ENCODE measurements at places on chromosomes 5 and 9.
A peak's percentile ranks its signal among the peaks of the same experiment; 100 is the strongest.

GRCh38 chr5:145210020-145210419, 625.1 kb downstream of the PRELID2 start:
- DNase-seq = no peak

- DNase-seq = no peak
These were observed 88.8 kb upstream of the PAM start for GRCh38 chr5:102666164-102666946.

GRCh38 chr9:124038790-124039633, 27.4 kb downstream of the LHX2 start:
- no peak for DNase-seq

DNA sequence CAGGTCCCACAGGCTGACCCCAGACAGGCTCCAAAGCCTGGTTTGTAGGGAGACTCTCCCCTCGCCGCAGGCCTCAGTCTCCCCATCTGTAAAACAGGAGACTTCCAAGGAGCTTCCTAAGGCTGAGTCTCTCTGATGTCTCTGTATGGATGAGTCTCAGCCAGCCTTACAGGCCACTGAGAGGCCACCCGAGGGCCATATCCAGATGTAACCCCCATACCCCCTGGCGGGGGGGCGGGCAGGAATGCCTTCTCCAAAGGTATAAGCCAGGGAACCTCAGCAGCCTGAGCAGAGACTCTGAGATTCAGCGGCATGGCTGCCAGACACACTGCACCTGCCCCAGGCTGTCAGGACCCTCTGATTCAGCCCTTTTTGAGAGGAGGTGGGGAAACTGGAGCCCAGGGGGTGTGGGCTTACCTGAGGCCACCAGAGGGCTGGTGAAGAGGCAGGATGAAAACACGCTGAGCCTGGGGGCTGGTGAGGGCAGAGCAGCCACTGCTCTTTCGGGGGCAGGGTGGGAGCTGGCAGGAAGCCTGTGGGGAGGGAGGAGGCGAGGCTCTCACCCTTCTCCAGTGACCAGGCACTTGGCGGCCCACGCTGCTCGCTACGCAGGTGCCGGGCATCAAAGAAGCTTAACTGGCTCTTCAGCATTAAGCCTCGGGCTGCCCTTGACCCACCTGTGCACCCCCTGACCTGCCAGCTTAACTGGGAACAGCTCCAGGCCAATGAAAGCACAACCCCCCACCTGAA, 5.5 kb upstream of the SUSD3 start:
- DNase-seq = no peak

DNA sequence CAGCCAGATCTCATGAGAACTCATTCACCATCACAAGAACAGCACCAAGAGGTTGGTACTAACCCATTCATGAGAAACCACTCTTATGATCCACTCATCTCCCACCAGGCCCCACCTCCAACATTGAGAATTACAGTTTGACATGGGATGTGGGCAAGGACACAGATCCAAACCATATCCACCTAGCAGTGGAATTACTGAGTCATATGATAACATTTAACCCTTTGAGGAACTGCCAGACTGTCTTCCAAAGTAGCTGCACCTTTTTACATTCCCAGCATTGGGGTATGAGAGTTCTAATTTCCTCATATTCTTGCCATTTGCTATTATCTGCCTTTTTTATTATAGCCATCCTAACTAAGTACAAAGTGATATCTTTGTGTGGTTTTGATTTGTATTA, 51.9 kb downstream of the CTNNA1 start:
- no peak for DNase-seq

GRCh38 chr5:181261320-181262049, 542 bp upstream of the TRIM52 start:
- DNase-seq = peak; percentile 75

- DNase-seq = peak; percentile 1
These were observed 120.8 kb upstream of the ZNF608 start for GRCh38 chr5:124867137-124867704.

DNA sequence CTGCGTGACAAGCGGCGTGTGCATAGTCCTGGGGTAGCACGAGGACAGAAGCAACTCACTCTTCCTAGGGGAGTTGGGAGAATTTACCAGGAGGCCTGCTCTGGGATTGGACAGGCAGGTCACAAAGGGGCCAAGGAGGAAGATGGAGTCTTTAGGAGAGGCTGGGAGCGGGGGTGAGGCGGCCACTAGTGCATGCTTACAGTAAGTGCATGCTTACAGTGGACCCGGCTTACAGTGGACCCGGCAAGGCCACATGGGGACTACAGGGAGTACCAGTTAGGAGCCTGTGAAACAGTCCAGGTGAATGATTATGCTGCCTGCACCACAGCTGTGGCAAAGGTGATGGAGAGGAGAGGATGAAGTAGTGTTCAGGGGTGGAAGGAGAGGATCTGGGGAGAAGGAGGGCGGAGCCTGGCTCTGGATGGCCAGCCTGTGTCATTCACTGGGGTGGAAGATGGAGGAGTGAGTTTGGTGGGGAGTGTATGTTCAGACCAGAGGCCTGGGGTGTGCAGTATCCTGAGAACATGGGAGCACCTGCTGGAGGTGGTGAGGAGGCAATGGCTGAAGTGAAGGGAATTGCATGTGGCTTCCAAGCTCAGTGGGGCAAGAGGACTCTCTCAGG, 78.7 kb downstream of the CRB2 start:
- no peak for DNase-seq

DNA sequence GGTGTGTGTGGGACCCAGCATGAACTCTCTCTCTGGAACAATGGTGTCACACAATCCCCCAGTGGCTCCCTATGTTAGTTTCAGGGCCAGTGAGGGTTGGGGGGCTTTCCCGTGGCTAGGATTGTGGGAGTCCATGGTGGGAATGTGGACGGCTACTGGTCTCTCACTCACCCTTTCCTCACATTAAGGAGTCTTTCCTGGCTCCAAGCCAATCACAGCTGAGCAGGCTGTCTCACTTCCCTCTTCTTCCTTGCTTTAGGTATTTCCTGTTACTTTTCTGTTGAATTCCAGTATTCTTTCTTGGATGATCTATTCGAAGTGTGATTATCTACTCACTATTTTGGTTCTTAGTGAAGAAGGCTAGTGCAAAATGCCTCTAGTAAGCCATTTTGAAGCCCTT, 324.4 kb upstream of the MPDZ start:
- no peak for DNase-seq

DNA sequence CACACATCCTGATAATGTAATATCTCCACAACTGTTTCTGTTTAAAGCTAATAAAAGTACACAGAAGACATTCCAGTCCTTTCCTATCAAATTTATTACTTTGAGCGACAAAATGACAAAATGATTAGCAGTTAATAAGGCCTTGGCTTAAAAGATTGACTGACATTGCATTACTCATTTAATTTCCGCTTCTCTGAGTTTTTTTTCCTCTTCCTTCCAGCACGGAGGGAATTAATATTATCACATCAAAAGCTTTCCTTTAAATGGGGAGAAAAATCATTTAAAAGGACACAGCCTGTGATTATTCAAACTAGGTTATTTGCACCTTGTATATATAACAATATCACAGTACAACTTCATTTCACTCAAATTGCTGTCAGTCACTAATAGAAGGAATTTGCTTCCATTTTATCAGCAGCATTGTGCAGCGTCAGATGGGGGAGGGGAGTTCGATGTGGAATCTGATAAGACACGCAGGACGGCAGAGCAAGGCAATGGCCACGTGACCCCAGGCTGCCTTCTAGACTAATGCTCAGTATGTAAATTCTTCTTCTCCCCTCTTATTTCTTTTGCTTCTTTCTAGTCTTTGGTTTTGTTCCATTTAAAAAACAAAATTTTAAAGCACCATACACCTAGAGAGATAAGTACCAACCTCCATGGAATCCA, 400.5 kb downstream of the IRX1 start:
- DNase-seq = no peak

GRCh38 chr9:129482521-129483414, 138.1 kb downstream of the C9orf50 start:
- no peak for DNase-seq

DNA sequence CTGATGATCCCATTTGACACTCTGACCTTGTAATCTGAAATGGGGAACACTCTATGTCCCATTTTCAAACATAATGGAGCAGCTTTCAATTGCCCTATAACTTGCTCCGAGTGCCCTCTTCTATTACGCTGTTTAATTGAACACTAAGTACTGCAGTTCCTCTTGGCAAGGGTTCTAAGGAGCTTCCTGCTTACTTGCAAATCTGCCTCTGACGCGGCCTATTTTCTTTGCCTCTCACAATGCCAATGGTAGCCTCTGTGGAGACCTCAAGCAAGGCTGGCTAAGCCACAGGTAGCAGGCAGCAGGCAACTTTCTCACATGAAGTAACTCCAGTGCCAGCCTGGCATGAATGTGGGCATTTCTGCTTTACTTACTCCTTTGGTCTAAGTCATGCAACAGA, 443.4 kb upstream of the TRPC7 start:
- DNase-seq = no peak

DNA sequence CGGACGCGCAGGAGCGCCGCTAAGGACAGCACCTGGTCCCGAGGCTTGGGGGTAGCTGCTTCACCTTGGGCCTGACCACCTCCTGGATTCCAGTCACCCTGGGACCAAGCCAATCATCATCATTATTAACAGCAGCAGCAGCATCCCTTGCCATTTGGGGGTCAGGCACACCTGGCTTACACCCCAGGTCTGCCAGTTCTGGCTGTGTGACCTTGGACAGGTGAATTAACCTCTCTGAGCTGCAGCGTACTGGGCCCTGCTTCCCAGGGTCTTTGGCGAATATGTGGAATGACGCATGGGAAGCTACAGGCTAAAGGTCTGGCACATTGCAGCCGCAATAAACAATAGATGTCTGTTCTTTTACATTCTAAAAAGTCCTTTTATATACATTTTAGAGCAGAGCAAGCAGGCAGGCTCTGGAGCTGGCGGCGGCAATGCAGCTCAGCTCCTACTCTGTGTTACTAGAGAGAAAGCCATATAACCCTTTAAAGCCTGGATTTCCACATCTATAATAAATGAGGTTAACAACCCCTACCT, 97.8 kb upstream of the CPLX2 start:
- DNase-seq = no peak

DNA sequence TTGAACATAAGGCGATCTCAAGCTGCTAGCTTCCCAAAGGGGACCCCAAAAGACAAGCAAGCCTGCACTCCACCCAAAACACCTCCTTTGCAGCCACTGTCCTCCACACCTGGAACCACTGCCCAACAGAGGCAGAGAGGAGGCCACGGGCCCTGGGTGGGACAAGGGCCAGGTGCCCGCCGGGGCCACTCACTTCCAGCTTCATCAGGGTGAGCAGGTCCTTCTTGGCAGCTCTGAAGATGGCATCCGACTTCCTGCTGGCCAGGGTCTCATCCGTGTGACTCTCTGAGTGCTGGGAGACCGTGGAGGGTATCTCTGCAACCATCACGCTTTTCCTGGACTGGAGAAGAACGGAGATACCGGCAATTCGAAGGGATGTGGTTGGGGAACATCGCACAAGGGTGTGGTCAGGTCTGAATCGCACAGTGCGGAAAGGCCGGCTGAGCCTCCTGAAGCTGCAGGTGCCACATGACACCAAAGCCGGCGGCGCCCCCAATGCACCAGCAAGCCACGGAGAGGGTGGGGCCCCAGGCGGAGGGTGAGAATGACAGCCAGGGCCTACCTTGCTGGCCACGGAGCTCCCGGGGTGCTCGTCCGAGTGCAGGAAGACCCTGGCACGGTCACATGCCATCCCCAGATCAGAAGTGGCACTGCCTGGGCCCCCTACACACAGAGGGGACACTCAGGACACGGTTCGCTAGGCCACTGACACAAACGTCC, 44.6 kb downstream of the PNPLA7 start:
- no peak for DNase-seq

DNA sequence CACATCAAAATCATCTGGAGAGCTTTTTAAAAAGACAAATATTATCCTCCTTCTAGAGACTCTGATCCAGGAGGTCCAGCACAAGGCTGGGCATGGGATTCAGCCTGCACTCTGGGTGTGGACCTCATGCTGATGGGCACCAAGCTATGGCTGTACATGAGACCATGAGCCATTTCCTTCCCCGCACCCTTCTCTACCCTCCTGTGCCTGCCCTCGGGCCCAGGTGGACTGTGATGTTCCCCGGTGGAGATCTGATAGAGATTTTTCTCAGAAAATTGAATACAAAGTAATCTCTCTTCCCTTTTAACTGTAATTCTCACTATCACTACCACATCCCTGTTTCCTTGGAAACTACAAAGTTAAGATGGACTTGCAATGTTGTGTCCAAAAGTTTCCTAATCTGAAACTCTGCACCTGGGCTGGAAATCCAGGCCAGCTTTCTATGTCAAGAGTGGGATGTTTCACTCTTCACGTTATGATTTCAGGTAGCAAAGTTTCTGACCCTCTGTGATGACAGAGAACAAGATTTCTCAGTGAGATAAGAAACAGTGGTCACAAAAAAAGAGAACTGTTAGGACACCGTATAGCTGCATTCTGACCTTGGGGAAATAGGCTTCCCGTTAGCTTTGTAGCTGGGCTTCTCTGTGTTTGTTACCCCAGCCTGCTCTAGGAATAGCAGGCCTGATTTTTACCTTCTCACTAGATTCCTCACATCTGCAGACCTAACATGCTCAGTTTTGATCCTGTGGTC, 11.5 kb downstream of the SFXN1 start:
- no peak for DNase-seq

DNA sequence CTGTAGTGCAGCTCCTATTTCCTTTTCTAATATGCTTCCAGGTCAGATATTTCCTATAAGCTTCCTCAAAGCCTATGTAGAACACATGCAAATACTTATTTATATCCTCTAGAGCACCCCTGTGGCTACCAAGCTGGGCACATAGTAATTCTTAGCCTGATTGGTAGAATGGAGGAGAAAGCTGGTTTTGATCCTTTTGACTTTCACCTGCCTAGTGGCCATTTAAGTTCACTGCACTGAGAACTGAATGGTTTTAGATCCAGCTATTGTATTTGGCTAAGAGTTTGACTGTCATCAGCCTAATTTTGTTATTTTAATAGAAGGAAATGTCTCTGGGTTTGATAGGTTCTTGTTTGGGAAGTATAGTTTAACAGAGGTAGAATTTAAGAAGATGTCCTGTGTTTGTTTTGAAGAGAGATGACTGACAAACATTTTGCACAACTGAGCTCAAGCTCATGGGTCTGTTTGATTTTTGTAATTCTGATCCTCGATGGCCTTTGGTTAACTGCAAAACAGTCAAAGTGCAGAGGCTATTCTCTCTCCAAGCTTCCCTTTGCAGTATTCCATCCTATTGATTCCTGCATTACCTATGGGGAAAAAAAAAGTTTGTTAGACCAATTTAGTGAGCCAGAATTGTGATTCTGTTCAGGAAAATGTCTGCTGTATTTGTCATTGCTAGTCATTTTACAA, 85.4 kb downstream of the KCNN2 start:
- DNase-seq = no peak

DNA sequence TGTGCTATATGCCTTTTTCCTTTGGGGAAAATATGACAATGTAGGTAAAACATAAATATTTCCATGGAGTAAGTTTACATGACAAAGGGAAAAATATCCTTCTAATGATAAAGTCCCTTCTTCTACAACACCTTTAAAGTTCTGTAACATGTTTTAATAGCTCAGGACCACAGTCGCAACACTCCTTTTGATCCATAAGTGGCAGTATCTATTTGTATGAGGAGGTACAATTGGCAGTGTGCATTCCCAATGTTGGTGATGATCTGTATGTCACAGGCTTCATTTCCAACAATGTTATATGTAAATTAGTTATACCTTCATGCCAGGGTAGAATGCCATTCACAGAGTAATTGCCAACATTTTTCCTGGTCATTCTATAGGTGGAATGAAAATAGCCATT, 127.1 kb upstream of the CCNH start:
- no peak for DNase-seq
